ENCODE measurements at places on chromosomes 1 and 21.

- DNase-seq = peak; percentile 92
These were observed at the start of gene CAMSAP2 for GRCh38 chr1:200738327-200738948. Gene CAMSAP2 (plus strand): TSS chr1:200738893. CDS start chr1:200739828, 935 bp downstream.

GRCh38 chr21:45259206-45259840 lies 28.4 kb downstream of the POFUT2 start:
- peak; percentile 43 for DNase-seq

DNA sequence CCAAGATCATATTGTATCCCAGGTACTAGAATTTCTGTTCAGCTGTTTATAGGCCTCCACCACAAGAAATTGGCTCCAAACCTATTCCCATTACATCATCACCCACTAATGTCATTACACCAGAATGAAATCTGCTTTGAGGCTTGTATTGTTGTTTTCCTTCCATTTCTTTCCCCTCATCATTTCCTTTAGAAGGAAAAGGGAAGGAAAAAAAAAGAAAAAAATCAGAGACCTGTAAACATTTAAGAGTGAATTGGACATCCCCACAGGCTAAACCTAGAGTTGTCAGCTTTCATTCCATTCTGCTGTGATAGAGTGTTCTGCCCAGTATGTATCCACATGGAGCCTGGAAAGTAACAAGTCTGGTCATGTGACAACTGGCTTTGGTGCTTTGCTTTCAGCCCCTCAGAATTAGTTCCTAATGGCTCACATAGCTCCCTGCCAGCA lies 44.6 kb downstream of the NFYC start:
- DNase-seq = no peak

- DNase-seq = no peak
These were observed 242.3 kb downstream of the PBX1 start for GRCh38 chr1:164801246-164801731.

GRCh38 chr1:10664251-10664650 lies 132.2 kb downstream of the CASZ1 start:
- DNase-seq = no peak

- no peak for DNase-seq
These were observed 6.3 kb downstream of the PDZK1IP1 start for GRCh38 chr1:47183308-47184089.

- no peak for DNase-seq
These were observed 49.4 kb upstream of the BOLA1 start for GRCh38 chr1:149849947-149850360.

All from suprapubic skin (tissue), 4 donors.